M059J (cell line): ENCODE measurements at places on chromosomes 5 and 9.
A peak's percentile ranks its signal among the peaks of the same experiment; 100 is the strongest.

DNA sequence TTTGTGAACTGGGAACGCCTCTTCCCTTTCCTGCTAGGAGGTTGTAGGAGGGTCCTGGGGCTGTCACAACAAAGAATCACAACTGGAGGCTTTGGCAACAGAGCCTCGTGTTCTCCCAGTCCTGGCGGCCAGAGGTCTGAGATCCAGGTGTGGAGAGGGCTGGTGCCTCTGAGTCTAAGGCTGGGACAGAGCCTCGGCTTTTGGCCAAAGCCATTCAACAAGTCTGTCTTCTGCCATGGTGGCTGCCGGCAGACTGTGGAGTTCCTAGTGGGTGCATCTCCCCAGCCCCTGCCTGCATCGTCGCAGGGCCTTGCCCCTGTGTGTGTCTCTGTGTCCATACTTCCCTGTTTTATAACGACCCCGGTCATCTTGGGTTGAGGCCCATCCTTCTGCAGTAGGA, 9.5 kb upstream of the IRX4 start:
- DNase-seq = no peak

DNA sequence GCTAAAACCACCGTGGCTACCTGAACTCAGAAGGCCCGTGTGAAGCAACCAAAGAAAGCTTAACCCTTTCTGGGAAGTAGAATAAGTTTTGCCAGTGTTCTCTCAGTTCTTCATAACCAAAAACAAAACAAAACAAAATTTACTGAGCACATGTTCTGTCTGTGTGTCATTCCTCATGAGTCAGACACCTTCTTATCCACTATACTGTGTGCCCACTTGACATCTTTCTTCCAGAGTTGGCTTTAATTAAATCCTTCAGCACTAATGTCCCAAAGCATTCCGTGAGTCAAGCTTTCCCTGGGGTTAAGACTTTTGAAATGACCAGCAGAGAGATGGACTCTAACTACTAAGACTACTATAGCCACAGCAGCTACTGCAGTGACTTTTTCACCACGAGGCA, 61.3 kb downstream of the GLIS3 start:
- DNase-seq = peak; percentile 98

DNA sequence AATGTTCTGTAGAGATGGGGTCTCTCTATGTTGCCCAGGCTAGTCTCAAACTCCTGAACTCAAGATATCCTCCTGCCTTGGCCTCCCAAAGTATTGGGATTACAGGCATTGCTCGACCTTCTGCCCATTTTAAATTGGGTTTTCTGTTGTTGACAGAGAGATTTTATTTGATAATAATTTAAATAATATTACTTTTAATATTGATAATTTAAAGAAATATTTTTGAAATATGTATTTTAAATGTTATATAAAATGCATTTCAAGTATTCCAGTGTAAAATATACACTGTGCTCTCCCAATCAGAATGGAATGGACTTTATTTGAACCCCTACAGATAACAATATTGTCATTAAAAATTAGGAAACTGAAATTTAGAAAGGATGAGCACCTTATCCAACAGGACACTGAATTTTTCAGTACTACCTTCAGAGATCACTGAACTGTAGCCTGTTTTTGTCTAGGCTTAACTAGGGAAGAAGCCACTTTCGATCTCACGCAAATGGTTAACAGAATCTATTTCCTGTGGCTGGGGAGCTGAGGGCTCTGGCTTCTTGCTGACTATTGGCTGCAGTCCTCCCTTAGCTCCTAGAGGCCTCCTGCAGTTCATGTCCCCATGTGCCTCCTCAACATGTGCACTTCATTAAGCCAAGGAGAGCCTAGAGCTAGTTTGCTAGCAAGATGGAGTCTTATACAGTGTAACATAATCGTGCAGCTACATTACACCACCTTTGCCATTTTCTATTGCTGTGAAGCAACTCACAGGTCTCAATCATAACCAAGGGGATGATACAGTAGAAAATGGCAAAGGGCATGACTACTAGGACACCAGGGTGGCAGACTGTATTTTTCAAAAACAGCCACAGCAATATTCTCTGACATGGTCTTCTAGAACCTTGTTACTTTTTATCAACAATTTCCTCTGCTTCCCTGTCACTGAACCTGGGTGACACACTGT, 150.0 kb downstream of the CDC42SE2 start:
- no peak for DNase-seq

- DNase-seq = no peak
Observed at GRCh38 chr5:54518818-54519508, 1.4 kb downstream of the SNX18 start.

DNA sequence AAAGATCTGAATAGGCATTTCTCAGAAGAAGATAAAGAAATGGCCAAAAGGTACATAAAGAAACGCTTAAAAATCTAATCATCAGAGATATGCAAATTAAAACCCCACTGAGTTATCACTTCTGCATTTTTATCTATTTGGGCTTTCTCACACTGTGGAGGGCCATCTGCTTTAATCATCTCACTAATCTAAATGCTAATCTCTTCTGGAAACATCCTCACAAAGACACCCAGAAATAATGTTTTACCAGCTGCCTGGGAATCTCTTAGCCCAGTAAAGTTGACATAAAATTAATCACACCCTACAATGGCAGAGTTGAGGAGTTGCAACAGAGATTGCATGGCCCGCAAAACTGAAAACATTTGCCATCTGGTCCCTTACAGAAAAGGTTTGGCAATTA, 407.9 kb upstream of the CYLC2 start:
- DNase-seq = no peak

GRCh38 chr5:96941140-96941539, 5.3 kb downstream of the LNPEP start:
- DNase-seq = no peak

DNA sequence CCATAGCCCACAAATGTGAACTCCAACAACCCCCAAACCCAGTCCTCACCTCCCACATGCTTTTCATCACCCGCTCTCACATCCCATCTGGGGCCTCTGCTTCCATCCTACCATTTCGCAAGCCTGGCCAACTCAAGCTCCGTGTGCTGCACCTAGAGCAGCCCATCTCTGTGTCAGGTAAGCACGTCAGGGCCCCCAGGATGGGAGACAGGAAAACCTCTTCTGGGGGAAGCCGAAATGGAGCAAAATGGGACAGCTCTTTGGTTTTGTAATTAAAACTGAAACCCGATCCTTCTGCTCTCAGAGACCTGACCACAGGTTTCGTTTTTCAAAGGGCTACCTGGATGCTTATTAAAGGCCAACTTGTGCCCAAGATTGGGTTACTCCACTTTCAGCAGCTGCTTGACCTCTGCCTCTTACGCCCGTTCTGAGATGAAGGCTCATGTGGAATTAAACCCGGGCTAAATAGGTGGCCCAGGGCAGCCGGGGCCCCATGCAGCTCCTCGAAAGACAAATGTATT, 287.7 kb downstream of the SLIT3 start:
- DNase-seq = no peak

- no peak for DNase-seq
Observed at GRCh38 chr9:28792716-28793115, 1219.4 kb upstream of the C9orf72 start.

DNA sequence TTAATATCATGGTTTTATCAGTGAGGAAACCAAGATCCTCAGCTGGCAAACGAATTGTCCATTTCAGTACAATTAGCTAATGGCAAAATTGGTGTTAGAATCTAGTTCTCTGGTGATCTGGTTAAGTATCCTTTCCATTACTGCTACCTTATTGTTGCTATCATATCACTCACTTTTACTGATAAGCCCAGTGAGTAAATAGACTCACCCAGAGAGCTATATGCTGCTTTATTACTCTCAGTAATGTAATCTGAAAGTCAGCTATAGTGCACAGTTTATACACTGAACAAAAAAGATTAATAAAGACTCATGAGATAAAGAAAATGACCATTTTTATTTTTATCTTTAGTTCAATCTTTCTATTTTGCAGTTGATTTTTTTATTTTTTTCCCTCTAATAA, 95.0 kb downstream of the DMAC1 start:
- DNase-seq = no peak

DNA sequence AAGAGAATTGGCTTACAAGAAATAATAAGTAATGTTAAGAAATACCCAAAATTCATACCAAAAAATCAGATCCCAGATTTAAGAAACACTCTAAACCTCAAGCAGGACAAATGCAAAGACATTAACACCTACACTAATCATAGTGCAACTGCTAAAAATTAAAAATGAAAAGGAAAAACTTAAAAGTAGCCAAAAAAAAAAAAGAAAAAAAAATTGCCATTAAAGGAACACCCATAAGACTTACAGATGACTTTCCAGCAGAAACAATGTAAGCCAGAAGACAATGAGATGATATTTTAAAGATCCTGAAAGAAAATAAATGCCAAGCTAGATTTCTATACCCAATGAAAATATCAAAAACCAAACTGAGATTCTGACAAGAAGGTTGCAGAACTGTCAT, 101.5 kb downstream of the DENND1A start:
- DNase-seq = no peak

DNA sequence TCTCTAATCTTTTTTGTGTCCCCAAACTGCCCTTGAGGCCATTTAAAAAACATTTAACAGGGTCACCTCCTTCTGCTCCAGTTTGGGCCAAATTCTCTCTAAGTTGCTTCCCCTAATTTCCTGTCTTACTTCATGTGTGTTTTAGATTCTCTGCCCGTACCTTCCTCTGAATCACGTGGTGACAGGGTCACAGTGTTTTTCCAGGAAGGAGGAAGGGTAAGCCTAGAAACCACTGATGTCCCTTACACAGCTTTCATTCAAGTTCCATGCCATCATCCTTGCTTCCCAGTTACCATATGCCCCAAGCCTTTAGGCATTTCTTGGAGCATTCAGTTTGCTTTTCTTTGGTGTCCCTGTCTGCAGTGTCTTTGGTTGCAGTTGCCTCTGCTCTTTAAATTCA, 42.4 kb upstream of the MACIR start:
- peak; percentile 80 for DNase-seq

DNA sequence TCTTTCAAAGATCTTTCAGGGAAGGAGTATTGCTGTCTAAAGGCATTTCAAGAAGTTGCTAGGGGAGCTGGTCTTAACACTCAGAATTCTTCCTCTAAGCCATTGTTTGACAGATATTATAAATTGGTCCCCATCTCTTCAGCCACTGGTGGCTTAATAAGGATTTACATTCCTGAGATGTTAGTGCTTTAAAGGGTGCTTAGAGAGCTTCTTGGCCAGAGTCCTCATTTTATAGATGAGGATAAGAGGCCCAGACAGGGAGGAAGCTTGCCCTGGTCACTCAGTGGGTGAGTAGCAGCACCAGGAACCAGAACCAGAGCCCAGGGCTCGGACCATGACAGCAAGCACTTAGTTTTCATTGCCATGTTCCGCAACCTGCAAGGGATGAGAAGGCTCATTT, 53.2 kb downstream of the GALNT10 start:
- peak; percentile 43 for DNase-seq

DNA sequence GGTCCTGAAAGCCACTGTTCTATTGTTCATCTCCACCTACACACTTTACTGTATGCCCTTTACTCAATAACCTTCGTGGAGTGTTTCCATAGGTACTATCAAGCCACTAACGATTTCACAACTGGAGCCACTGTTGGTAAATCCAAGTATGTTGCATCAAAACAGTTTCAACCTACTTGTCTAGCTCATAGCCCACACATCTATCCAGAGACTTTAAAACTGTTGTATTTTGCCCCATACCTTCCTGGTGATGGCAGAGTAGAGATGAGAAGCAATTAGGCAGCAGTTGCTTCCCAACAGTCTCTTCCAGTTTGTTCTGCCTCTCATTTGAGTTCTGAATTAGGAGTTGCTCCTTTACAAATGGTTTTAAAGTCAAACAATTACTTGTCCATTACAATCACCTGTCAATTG, 607 bp downstream of the FAXDC2 start:
- peak; percentile 8 for DNase-seq

DNA sequence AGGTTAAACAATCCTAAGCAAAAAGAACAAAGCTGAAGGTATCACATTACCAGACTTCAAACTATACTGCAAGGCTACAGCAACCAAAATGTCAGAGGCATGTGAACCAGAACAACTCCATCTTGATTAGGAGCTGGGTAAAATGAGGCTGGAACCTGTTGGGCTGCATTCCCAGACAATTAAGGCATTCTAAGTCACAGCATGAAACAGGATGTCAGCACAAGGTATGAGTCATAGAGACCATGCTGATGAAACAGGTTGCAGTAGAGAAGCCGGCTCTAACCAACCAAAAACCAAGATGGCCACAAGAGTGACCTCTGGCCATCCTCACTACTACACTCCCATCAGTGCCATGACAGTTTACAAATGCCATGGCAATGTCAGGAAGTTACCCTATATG, 252.0 kb downstream of the RASEF start:
- peak; percentile 91 for DNase-seq

GRCh38 chr9:34654323-34655051, 2.5 kb downstream of the IL11RA start:
- no peak for DNase-seq

DNA sequence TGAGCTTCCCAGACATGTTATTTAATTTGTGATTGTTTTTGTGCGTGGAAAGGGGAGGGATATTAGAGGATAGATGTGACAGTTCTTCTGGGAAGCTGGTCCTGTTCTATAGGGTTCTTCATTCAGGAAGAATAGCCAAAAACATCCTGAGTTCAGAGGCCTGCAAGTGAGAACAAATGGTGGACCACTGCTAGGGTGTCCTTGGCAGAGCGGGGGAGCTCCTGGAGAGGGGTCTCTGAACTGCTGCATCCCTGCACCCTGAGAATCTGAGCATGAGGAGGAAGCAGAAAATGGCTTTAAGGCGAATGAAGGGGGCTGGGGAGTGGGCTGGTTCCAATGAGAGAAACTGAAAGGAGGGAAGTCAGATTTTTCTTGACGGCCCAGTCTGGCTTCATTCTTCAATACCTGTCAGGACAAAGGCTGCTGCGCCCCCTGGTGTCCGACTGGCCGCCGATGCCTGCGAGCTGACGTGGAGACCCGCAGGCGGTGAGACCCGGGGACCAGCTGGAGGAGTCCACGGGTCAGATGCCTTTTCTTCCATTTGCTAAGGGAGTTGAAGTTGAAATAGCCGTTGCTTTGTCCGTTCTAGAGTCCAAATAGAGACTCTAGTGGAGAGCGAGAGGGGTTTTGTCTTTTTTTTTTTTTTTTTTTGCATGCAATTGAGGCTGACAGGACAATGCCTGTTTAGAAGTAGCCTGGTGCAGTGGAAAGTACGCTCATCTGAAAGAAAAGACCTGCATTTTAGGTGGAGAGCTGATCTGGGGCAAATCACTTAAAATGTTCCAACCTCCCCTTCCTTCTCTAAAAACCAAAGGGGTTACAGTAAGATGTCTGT, 39.5 kb upstream of the NFIB start:
- peak; percentile 75 for DNase-seq

DNA sequence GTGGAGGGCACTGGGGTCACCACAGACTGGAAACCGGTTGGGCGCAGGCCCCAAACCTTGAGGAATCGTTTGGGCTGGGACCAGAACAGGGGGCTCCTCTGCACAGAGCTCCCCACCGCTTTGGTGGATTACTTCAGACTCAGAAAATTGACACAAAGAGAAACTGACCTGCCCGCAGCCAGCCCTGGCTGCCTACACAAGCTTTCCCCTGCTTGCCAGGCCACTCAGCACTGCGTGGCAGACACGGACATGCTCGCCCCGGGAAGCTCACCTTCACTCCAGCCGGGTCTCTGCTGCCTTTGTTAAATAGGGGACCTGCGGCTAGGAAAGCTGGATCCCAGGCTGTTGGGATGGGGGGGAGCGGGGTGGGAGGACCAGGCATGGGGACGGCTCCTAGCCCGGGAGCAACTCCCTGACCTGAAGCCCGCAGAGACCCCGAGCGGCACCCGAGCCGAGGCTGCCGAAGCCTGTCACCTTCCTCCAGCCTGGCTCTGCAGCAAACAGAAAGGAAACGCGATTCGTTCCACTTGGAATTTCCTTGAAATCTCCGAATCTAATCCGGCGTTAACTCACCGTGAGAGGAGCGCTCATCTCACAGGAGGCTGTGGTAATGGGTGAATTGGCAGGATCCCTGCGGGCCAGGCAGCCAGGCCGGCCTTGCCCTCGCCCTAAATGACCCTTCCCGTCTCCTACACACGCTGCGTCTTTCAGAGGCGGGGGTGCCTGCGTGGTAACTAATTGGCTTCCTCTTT, 8.8 kb downstream of the PAX5 start:
- peak; percentile 38 for DNase-seq
